ENCODE measurements at places on chromosomes 6 and 20.

- DNase-seq: no peak
Measured at GRCh38 chr6:11952316-11952715, 59.8 kb upstream of the HIVEP1 start.

- DNase-seq: no peak
Measured at GRCh38 chr20:44970243-44970757, 4.0 kb downstream of the STK4 start.

GRCh38 chr6:11526156-11526505 is 11.4 kb upstream of the TMEM170B start:
- no peak for DNase-seq

- DNase-seq: no peak
Measured at GRCh38 chr6:107470364-107470763, 11.0 kb upstream of the PDSS2 start.

DNA sequence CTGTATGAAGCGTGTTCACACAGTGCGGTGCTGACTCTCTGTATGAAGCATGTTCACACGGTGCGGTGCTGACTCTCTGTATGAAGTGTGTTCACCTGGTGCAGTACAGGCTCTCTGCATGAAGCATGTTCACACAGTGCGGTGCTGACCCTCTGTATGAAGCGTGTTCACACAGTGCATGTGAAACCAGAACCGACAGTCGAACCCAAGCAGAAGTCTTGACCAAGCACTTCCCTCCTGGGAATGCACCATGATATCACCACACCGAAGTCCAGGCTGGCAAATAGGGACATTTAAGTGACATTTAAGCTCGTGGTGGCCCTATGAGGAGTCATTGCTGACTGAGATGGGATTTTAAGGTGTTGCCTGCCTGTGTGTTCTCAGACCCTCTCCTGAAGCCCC is 11.3 kb upstream of the SERPINB1 start:
- no peak for DNase-seq

- no peak for DNase-seq
Measured at GRCh38 chr20:41174373-41174772, 37.0 kb downstream of the PLCG1 start.

DNA sequence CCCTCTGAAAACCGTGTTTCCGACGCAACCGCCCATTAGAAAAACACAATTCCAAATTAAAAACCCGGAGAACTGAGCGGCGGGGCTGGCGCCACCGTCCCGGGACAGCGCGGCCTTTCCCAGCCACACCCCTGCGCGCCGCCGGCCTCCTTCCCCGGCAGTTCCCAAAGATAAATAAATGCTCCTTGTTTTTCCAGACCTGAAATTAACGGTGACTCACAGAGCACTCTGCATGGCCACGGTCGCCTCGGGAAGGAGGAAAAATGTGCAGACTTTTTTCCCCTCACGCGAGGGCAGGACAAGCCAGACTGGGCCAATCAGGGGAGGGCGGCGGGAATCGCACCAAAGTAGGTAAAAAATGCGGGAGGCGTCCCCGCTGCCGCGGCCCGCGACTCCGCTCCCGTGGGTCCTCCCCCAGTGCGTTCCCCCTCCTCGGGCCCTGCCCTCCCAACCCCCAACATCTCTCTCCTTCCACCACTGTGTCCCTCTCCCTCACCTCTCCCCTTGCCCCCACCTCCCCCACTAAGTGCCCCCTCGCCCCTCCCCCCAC is 828 bp upstream of the DSTN start:
- DNase-seq: no peak

- DNase-seq: no peak
Measured at GRCh38 chr6:51213811-51214210, 395.1 kb downstream of the TFAP2B start.

DNA sequence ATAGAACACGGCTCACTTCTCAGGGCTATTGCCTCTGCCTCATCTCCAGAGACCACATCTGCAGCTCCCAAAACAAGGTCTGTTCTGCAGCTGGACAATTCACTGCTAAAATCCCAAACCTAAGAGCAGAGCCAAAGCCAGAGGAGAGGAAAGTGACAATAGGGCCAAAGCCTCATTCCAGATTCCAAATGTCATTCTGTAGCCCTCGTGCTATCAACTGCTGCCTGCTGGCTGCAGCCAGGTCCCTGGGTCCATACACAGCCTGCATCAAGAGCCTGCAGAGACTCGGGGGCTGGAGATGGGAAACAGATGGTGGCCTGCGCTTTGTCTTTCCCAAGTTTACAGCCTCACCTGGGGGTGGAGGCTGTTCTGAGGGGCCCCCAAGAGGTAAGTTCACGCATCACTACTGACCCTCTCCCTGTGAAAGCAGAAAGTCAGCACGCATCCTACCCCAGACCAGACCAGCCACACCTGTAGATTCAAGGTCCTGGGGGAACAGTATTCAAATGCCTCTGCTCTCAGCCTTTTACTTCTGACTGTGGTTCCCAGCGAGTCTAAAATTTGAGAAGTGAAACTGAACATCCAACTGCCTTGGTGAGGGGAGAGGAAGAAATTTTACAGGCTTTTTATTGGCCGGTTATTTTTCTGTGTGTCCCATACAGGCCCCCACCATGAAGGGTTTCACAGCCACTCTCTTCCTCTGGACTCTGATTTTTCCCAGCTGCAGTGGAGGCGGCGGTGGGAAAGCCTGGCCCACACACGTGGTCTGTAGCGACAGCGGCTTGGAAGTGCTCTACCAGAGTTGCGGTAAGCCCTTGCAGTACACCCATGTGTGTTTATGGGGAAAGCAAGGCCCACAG is at the start of gene LY86:
Gene LY86 (plus strand): TSS at position 657 of the 860 bp plus-strand sequence. CDS start 15 bp downstream, at position 672.
- no peak for DNase-seq

GRCh38 chr6:168527451-168528210 is 86.6 kb downstream of the SMOC2 start:
- DNase-seq: no peak

- no peak for DNase-seq
Measured at GRCh38 chr20:45427236-45428149, 11.6 kb downstream of the PIGT start.

GRCh38 chr6:42448391-42448790 is 3.3 kb downstream of the TRERF1 start:
- DNase-seq: no peak

DNA sequence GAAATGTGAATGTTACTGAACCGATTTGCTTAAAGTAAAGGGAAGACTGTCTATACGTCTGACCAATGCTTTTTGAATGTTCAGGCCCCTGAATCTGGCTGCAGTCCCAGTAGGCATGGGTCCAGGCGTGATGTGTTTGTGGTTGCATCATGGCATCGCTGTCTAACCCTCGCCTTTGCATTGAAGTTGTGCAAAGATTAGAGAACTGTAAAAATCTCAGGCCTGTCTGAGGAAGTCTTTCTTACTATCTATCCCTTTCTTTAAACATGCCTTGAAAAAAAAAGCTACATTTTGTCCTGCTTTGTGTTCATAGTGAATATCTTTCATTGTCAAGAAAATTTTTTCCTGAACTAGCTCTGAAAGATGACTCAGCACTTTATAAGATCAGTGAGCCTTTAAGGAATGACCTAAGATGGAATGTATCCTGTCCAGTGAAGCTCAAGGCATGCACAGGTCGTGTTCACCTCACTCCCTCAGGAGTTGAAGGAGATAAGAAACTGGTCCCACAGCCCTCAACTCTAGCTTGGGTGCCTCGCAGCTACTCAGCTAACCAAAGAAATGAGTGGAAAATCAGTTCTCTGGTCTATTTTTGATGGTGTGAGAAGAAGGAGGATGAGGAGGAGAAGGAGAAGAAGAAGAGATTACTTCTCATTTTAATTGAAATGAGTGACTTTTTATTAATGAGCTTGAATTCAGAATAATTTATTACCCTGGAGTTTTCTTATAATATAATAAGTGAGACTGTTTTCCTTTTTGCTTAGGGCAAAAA is 48.6 kb downstream of the TPD52L1 start:
- no peak for DNase-seq

DNA sequence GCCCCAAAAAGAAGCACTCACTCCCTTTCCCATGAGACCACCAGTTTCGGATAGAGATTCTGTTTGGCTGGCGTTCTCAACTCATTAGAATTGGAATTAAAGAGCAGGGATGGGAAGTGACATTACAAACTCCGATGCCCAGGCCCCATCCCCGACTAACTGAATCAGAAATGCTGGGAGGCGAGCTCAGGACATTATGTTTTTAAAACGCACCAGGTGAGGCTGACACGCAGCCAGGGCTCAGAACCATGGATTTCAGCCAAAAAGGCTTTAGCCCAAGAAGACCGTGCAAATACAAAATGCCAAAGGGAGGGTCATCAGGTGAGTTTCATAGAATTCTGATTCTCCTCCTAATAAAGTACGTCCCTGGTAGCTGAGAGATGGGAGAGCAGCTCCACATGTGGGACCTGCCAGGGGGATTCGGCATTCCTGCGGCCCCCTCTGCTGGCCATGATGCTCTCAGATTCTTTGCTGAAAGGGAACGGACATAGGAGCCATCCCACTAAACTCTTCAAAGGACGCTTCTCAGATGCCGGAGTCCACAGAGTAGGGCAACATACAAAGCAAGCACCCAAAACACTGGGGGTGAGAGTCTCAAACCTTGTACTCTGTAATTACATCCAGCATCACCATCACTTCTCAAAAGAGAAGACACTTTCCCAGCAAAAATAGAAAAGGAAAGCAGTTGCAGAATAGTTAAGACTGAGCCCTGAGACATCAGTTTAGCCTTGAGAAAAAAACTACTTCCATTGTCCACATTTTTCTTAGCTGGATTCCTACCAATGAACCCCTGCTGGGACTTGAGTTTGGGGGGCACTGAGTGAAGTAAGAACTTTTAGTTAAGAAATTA is 205.2 kb downstream of the BMP7 start:
- no peak for DNase-seq

DNA sequence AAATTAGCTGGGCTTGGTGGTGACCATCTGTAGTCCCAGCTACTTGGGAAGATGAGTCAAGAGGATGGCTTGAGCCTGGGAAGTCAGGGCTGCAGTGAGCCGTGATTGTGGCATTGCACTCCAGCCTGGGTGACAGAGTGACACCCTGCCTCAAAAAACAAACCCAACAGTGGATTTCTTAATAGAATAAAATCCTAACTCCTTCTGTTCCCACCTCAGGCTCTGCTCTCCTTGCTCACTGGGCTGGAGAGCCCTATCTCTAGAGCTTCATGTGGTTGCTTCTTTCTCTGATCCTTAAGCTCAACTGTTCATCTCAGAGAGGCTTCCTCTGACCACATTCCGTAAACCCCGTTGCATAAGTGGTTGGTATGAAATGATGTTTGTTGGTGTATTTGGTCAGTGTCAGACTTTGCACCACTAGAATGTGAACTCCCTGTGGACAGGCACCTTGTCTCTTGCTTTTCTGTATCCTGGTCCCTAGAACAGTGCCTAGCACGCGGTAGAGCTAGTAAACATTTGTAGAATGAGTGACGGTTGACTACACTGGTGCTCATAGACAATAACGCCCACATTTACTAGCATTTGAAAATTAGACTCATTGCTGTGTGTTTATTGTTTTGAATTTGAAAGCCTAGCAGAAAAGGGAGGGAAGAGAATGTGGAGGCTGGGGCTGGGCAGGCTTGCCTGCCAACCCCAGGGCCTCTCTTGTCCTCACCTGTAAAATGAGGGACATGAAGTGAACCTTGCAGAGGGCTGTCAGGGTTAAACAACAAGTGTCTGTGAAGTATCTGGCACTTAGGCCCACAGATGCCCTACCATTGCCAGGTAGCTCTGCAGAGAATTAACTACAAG is 4.2 kb downstream of the MAPRE1 start:
- no peak for DNase-seq

DNA sequence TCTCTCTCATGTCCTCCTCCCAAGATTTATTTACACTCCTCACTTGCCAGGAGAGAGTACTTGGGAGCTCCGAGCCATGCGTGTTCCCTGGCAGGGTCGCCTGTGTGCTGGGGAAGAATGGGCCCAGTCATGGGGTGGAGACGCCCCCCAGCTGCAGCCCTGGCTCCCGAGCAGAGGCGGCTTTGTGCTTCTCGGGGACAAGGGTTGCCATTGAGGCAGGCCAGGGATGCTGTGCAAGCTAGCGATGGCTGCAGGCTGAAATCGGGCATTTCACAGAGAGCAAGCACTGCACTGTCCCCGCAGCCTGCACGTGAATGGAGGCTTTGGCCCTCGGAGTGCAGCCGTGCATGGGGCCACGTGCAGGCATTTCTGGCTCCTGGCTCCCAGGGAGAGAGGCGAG is 23.8 kb downstream of the PHACTR3 start:
- no peak for DNase-seq
